ENCODE measurements at places on chromosomes 11 and 22.

GRCh38 chr22:37820350-37820749 lies 2.8 kb upstream of the GALR3 start:
- DNase-seq, result no peak

DNA sequence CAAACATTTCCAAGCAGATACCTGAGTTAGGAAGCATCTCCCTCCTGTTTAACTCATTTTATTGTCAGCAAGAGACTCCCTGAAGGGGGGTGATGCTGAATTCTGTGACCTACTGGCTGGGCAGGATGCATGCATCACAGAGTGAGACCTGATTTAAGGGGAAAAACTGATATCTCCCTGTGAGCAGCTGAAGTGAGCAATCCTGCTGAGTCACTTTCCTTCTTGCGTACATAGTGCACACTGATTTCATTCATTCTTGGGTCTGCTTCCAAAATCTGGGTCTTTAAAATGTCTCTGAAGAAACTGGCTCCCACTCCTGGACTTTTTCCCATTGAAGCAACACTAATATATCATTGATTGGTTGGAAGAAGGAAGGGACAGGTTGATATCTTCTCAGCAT lies 23.3 kb downstream of the P4HA3 start:
- DNase-seq, result peak; percentile 77

GRCh38 chr22:44741929-44742328 lies 10.4 kb upstream of the ARHGAP8 start:
- DNase-seq, result no peak

DNA sequence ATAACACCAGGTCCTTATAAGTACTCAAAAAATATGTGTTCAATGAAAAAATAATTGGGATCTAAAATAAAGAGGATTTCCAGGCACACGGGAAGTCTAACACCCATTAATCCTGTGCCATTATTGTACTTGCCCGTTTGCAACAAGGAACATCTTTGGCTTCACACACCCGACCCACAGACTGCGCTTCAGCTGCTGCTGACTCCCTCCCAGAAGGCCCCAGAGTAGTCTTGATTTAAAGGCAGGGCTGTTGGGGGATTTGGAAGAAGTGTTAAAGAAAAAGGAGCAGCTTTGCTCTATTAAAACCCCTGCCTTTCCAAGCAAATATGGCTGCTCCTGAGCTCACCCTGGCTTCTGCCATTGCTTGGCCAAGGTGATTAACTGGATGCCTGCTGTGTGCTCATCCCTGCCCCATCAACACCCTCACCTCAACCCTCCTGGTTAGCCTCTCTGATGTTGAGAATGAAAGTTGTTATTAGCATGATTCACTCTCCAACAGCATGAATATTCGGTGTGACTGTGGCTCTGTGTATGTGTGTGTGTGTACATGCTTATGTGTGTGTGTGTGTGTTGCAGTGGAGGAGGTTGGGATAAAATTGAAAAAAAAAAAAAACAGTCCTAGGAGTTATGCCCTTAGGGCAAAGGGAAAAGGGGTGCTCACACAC lies 76.1 kb downstream of the KIRREL3 start:
- DNase-seq, result no peak

DNA sequence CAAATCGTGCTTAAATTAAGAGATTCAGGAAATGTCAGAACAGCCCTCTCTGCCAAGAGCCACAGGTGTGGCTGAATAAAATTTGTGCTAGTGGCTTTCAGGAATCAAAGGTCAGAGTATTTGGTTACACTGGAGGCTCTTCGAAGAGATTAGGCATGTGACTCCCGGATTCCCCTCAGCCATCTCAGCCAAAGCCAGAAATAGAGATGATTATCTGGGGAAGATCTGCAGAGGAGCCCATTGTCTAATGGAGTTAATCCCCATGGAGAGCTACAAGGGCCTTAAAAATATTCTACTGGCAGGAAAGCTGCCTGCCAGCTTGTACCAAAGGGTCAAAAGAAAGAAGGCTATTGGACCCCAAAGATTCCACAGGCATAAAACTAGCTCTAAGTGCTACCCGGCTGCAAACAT lies 1259.5 kb downstream of the TBC1D22A start:
- DNase-seq, result no peak

DNA sequence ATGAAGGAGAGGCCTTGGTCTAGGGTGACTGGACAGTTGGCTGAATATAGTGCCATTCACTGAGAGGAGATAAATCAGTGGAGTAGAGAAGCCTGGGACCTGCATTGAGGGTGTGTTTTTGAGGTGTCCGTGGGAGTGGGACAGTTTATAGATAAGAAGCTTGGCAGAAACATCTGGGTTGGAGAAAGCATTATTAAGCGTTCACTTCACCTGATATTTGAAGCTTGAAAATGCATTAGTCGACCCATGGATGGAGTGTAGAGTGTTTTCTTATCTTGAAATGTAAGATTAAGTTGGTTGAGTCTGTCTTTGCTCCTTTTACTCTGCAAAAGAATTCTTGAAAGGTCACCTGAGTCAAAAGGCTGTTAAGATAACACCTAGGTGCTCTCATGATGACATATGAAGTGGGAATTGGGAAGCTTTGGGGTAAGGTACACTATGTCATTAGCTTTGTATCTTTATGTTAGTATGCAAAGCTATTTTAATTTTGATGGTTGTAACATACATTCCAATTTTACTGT lies 160.7 kb downstream of the ARHGAP42 start:
- no peak for DNase-seq

DNA sequence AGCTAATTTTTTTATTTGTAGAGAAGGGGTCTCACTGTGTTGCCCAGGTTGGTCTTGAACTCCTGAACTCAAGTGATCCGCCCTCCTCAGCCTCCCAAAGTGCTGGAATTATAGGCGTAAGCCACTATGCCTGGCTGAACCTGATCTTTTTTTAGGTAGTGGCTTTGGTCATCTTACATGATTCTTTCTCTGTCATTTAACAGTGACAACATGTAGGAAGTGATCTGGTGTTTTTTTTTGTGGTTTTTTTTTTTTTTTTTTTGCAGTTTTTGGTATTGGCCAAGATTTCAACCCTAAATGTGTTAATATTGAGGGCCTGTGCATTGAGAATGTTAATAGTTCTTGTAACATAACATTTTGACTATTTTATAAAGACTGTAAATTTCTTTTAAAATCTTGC lies 8.0 kb upstream of the FERMT3 start:
- no peak for DNase-seq

GRCh38 chr11:13047884-13048283 lies 38.8 kb downstream of the RASSF10 start:
- DNase-seq, result no peak

DNA sequence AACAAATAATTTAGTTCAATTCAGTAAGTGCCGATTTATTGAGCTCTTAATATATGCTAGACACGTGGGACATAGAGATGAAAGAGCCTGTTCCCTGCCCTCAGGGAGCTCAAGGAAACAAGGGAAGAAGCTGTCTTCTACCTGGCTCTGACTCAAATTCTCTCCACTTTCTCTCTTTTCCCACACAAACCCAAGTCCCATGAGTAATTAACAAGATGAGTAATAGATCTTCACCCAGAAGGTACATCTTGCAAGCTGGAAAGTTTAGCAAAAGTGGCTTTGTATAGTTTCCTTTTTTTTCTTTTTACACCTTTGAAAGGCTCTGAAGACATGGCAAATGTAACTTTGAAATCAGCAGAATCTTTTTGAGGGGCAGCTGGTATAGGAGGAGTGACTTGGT lies 48.2 kb upstream of the CHST1 start:
- DNase-seq, result no peak

DNA sequence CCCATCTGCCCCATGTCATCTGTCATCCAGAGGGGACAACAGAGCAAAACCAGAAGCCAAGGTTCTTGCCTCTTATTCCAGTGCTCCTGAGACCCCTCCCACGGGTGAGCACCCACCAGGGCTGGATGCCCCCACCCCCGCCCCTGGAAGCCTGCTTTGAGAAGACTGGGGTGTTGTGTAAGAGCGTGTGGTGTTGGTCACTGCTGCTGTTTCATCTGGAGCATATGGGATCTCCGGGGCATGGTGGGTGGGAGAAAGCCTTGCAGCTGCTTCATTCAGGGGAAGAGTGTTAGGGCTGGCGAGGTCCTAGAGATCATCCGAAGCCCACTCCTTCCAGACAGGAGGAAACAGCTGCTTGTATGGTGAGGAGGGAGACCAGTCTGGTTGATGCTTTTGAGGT lies 54.1 kb downstream of the CHRDL2 start:
- DNase-seq, result no peak

DNA sequence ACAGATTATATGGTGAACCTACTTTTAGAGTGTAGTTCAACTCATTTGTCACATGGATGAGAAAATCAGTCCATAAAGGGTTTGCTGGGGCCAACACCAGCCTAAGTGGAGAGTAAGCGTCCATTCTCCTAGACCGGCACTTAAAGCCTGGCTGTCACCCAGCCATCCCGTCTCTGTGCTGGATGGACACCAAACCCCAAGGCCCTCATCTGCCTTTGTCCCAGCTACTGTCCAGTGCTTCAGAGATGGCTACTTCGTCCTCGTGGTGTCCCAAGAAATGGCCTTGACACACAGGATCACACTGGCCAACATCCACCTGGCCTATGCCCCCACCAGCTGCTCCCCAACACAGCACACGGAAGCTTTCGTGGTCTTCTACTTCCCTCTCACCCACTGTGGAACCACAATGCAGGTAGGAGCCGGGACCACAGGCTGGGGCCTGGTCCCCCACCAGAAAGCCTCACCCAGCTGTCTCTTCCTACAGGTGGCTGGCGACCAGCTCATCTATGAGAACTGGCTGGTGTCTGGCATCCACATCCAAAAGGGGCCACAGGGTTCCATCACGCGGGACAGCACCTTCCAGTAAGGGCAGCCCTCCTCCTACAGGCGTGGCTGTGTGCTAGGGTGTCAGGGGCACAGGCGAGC lies 3.5 kb downstream of the ZP1 start:
- DNase-seq, result no peak

- DNase-seq, result no peak
Measured at GRCh38 chr11:35496416-35496815, 29.0 kb downstream of the PAMR1 start.

DNA sequence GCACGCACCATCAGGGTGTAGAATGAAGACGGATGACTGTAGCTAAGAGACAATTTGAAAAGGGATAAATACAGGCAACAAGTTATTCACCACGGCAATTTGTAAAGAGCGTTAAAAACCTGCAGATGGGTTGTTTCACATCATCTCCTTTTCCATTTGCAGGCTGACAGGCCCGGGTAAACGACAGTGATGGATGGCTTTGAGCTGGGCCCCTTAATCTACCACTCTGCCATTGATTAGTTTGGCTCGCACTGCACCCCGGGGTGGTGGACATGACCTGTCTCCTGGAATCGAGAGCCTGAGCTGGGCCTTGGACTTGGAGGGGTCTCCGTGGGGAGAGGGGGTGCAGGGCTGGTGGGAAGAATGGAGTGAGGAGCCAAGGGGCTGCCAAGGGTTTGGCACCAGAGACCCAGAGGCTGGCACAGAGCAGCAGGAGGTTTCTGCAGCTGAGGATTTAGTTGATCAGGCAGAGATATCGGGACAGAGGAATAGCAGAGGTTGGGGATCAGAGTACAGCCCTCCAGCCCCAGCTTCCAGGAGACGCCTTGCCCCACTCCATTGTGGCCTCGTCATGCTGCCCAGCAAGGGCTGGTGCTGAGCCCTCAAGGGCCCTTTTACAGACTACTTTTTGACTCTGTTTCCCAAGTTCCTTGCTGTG lies 110.6 kb upstream of the NECTIN1 start:
- DNase-seq, result no peak

DNA sequence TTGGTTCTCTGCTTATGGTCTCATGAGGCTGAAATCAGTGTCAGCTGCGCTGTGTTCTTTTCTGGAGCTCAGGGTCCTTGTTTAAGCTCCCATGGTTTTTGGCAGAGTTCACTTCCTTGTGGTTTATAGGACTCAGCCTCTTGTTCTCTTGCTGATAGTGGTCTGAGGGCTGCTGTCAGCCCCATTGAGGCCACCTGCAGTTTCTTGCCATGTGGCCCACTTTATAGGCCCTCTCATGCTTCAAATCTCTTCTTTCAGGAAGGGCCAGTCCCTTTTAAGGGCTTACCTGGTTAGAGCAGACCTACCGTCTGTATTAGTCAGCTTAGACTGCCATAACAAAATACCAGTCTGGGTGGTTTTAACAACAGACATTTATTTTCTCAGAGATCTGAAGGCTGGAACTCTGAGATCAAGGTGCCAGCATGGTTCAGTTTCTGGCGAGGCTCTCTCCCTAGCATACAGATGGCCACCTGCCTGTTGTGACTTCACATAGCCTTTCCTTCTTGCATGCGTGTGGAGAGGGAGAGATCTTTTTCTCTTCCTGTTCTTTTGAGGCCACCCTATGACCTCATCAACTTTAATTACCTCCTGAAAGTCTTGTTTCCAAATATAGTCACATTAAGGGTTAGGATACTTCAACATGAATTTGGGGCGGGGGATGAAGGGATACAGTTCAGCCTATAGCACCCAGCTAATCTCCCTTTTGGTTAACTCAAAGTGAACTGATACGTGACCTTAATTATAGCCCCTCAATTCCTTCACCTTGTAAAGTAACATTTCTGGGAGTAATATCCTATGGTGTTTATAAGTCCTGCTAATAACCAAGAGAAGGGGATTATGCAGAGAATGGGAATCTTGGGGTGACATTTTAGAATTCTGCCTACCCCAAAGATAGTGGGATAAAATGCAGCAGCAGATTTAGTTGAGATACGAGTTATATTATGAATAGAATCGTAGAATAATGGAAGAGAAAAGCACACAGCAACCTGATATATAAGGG lies 131.8 kb downstream of the UVRAG start:
- DNase-seq, result no peak

GRCh38 chr22:46827136-46827780 lies 64.8 kb downstream of the TBC1D22A start:
- no peak for DNase-seq

GRCh38 chr11:120108785-120109168 lies 29.1 kb downstream of the TRIM29 start:
- DNase-seq, result no peak

- DNase-seq, result no peak
Measured at GRCh38 chr22:34902335-34902734, 163.6 kb upstream of the ISX start.

- no peak for DNase-seq
Measured at GRCh38 chr22:27349456-27349855, 452.1 kb downstream of the MN1 start.

- no peak for DNase-seq
Measured at GRCh38 chr11:126680131-126680530, 320.4 kb downstream of the KIRREL3 start.

GRCh38 chr11:119803726-119804294 lies 74.8 kb upstream of the NECTIN1 start:
- DNase-seq, result no peak

- DNase-seq, result no peak
Measured at GRCh38 chr11:18765554-18765953, 26.0 kb downstream of the PTPN5 start.

Data from suppressor macrophage treated with lipopolysaccharide for 1 hour (primary cell).